ENCODE measurements at places on chromosomes 4 and X. TPM values are rescaled to one million over a fixed set of nuclear protein-coding genes. Genes with fewer than 3 reads are reported as not detected.
A peak's percentile ranks its signal among the peaks of the same experiment; 100 is the strongest.

The EDA gene
- 0.92 TPM for total RNA-seq

The BBS7 gene
- total RNA-seq = 12.7 TPM

The PDCL2 gene
- total RNA-seq = not detected

The RRAGB gene
- 6.4 TPM for total RNA-seq

The CFAP299 gene
- total RNA-seq = not detected

The CWH43 gene
- total RNA-seq = not detected

DNA sequence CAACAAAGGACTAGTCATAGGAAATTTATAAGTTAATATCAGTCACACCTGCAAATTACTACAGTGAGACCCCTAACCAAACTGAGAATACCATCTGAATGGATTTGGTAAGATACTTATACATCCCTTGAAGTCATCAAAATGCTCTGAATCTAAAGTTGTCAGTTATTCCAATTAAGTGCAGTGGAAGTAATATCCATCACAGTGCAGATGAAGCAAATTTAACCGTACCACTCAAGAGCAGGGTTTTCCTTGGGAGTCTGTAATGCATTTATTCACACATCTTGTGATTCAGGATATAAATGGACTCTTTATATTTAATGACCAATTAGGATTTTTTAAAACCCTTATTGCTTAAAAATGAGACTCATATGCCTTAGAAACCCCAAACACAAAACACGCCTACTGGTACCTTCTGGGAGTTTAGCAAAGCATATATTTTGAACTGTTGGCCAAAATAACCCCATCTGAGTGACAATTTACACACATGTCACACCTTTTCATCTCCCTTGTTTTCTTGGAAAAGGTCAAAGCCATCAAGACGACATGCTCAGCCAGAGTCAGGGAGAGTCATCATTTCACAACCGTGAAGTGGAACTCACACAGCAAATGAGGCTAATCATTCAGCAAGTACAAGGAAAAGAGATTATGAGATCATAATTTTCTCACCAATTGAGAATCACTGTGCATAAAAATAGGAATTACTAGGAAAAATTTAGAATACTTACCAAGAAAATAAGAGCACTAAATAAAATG lies 303.7 kb downstream of the HNRNPD start:
- no peak for DNase-seq
- H3K27me3 ChIP-seq = peaks cover 5% of the 10 kb centered on the region
- H3K27ac ChIP-seq = no peak overlapping the region
- no peaks in the 10 kb centered on the region for H3K4me1 ChIP-seq
- H3K4me3 ChIP-seq = no peak overlapping the region

GRCh38 chrX:18042776-18043175 lies 177.9 kb downstream of the BEND2 start:
- no peaks in the 10 kb centered on the region for H3K27me3 ChIP-seq
- no peak overlapping the region for H3K27ac ChIP-seq
- no peak for DNase-seq
- H3K4me1 ChIP-seq = no peaks in the 10 kb centered on the region
- no peaks in the 10 kb centered on the region for H3K36me3 ChIP-seq
- H3K4me3 ChIP-seq = no peak overlapping the region

GRCh38 chr4:2891294-2891693 lies 47.6 kb downstream of the ADD1 start:
- H3K36me3 ChIP-seq = peaks cover 21% of the 10 kb centered on the region
- peak overlapping the region; percentile 44 for H3K27ac ChIP-seq
- H3K4me1 ChIP-seq = peaks cover 2% of the 10 kb centered on the region
- H3K4me3 ChIP-seq = no peak overlapping the region

DNA sequence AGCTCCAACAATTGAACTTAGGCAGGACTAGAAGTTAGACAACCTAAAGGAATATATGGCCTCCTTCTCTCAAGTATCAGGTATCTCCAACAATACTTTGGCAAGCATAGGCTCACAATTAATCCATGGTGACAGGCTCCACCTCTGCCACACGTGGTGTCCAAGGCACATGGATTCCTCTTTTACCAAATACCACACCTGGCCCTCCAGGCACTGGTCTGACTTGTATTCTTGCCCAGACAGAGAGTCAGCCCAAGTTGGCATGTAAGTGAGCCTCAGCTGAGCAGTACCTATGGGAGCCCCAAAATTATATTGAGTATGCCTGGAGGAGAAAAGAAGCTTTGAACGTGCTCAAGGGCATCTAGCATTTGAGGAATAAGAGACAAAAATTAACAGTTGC lies 19.6 kb downstream of the SRPX2 start:
- no peaks in the 10 kb centered on the region for H3K36me3 ChIP-seq
- DNase-seq = no peak
- peaks cover 3% of the 10 kb centered on the region for H3K27me3 ChIP-seq
- H3K27ac ChIP-seq = no peak overlapping the region

GRCh38 chr4:77065382-77065781 lies 10.4 kb downstream of the CCNI start:
- no peak overlapping the region for H3K4me3 ChIP-seq
- peaks cover 36% of the 10 kb centered on the region for H3K4me1 ChIP-seq
- H3K27me3 ChIP-seq = no peaks in the 10 kb centered on the region
- DNase-seq = no peak
- H3K36me3 ChIP-seq = peaks cover 49% of the 10 kb centered on the region
- H3K27ac ChIP-seq = peak overlapping the region; percentile 20

DNA sequence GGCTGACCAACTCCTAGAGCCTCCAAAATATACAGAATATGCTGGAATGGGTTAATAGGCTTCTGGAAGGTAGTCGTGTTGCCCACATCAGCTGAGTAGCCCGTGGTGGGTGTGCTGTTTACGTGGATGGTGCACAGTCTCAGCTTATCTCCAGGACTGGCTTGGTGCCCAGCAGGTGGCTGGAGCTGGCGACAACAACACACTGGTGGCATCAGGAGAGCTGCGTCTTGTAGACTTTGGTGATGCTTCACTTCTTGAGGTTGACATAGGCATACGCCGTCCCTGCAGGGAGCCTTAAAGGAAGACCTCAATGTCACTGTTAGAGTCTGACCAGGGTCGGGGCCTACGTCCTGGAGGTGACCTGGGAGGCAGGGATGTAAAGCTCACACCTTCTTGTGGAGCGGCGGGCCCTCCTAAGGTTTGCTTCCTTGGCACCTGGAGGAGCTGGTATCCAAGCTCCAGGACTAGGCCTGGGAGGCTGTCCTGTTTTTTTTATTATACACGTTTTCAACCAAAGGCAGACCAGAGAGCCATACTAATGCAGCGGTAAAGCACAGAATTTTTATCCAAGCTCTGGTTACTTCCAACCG lies 26.5 kb upstream of the RBMX start:
- H3K27ac ChIP-seq = no peak overlapping the region
- no peaks in the 10 kb centered on the region for H3K36me3 ChIP-seq
- peaks cover 16% of the 10 kb centered on the region for H3K4me1 ChIP-seq
- no peaks in the 10 kb centered on the region for H3K27me3 ChIP-seq
- H3K4me3 ChIP-seq = no peak overlapping the region
